Sciatic nerve (tissue), 2 donors: ENCODE measurements at places on chromosomes 5 and 9. TPM values are rescaled to one million over a fixed set of nuclear protein-coding genes. Genes with fewer than 3 reads are reported as not detected.

Gene IL9
- total RNA-seq: not detected

Gene SPINK13
- not detected for total RNA-seq

Gene PCDHGB5
- 16.3 TPM for total RNA-seq

DNA sequence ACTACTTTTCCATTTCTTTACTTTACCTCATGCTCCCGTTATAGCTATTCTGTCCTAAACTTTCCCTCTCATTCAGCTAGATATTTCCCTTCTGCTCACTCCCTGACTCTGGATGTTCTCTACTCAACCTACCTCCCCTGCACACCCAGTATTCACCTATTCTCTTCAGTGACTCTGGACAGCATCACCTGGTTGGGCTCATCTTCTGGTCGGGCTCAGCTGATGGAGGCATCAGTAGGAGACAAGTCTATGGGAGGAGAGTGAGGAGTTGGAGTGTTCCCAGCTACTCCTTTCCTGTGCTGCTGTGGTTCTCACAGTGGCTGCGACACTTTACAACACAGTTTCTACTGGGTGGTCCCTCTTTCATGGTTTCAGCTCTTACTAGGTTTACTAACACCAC, 493.9 kb downstream of the DMAC1 start:
- DNase-seq: no peak

Gene C5orf63
- 8.9 TPM for total RNA-seq

Gene DRD1
- total RNA-seq: 0.89 TPM

DNA sequence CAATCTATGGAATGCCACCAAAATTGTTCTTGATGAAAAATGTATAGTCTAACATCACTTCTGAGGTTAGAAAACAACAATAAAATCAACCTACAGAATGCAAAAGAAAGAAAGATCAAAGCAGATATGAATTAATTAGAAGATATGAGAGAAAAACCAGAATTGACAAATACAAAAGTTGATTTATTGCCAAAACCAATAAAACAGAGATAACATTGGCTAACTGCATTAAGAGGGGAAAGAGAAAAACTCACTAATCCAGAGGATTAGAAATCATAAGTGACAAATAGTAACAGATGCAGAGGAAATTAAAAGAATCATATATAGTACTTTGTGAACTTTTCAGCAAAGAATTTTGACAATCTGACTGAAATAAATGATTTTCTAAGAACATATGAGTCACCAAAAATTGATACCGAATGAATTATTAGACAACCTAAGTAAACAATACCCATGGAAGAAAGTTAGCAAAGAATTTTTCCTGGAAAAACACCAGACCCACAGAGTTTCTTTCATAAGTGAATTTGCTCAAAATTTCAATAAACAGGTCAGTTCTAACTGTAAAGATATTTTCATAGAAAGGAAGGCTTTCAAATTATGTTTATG, 167.7 kb downstream of the AOPEP start:
- DNase-seq: no peak

DNA sequence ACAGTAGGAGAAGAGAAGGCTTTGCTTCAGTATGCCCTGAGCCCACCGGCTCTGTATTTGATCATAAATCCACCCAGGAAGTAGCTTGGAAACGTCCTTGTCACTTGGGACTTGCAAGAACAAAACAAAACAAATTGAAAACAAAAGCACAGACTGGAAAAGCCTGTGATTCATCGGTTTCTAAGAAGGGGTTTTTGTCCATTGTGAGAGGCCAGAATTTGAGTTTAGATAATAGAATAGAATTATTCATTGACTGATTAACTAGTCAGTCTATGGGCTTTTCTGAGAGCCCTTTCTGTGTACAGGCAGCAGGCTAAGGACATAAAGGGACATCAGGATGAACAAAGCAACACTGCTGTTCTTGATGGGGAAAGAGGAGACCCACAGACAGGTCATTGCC, 424.8 kb downstream of the IRX1 start:
- no peak for DNase-seq

GRCh38 chr9:121191235-121191634, 10.4 kb downstream of the RAB14 start:
- no peak for DNase-seq

Gene MYORG
- total RNA-seq: 6.6 TPM

DNA sequence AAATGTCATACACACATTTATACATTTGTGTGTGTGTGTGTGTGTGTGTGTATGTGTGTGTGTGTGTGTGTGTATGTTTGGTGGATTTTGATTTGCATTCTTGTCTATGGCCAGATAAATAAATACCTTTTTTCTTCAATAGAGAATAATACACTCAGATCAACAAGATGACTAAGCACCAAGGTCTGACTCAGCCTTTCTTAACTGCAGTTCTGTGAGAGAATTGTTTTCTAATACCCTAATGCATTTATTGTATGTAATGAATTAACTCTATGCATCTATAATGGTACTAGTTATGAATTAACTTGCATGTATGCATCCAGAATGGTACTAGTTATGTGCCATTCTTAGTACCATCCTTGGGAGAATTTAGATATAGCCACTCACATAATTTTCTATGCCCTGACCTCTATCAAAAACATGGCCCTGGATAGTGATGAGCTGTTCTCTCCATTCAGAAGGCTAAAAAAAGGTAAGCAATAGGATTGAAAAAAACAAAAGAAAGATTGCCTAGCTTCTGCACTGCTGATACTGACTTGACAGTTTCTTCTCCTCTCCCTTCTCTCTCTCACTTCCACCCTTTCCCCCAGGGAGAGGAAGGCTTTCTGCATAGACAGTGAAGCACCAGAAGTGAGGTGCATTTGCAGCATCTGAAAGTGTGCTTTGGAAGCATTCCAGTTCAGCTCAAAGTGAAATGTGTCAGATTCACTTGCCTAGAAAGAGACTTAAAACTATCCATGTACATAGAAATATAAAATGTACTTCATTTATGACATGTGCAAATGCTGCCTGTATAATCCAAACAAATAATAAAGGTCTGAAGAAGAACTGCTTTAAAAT, 55.1 kb upstream of the CCDC112 start:
- DNase-seq: no peak

Gene COL27A1
- total RNA-seq: 42.4 TPM

DNA sequence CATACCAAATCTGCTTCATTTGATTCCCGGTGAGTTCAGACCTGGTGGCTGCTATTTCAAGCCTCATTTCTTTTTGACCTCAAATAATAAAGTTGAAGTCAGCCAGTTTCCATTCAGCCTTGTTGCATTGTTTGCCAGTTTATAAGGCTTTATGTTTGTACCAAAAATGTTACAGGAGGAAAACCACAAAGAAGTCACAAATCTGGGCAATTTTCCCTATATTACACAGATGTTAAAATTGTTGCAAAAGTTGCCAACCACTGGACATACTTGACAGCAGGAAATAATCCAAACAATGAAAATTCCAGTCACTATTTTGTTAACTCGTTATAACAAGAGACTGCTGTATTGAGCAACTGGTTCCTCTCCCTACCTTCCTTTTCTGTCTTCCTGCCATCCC, 1325.0 kb upstream of the DMAC1 start:
- no peak for DNase-seq

DNA sequence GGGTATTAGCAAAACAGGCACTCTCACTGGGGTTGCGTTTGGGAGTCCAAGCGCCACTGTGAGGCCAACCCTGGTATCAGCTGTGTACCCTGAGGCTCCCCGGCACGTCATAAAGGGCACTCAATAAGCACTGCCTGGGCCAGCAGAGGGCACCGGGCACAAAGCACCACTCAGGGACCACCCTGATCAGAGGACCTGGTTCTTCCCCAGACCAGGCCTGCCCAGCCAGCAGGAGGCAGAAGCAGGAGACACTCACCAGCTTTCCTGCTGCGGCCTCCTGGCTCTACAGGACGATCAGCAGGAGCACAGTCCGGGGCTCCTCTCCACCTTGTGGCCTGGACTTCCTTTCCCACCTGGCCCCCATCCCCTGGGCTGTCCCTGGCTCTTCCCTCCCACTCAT, 12.6 kb downstream of the MGAT1 start:
- DNase-seq: no peak

Gene PKD2L2
- total RNA-seq: not detected

DNA sequence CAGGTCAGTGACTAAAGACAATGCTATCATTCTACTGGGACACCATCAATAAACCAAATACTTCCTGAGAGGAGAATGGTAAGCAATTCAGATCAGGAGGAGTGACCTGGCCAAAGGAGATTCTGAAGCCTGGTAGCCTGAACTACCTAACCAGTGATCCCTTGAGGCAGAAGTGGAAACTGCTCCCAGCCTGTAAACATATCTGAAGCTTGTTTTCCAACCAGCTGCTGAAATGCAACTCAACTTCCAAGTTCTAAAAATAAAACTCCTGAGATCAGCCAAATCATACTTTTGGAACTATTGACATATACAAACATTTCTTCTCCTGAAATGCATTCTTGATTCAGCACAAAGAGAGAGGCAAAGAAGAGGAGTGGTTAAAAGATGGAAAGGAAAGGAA, 204.1 kb downstream of the EBF1 start:
- no peak for DNase-seq

DNA sequence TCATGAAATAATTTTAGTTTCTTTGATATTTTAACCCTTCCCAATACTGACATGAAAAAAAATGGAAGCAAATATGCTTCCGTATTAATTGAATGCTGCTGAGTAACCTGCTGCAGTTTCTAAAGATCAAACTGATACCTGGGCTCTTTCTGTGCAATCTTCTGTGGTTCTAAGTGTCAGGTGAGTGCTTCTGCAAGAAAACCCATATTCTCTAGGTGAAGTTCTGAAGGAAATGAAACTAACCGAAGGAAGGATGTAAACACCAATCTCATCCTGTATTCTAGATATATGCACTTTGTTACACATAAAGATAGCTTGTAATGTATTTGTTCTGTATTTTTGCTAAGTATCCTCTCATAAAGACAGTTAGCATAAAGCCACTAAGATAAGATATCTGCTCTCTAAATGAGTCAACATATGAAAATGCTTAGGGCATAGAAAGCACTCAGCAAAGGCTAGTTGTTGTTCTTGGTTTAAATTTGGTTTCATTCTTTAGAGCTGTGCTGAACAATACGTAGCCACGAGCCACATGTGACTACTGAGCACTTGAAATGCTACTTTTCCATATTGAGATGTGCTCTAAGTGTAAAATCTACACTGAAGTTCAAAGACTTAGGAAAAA, 52.0 kb downstream of the ITGA2 start:
- no peak for DNase-seq

- DNase-seq: no peak
These were observed 36.6 kb upstream of the VCAN start for GRCh38 chr5:83434946-83435345.

GRCh38 chr9:129497005-129497812, 123.7 kb downstream of the C9orf50 start:
- peak; percentile 79 for DNase-seq

- DNase-seq: no peak
These were observed 174.2 kb downstream of the OXCT1 start for GRCh38 chr5:41695920-41696582.

Gene TNFSF15
- total RNA-seq: 11.9 TPM

Gene ENTPD2
- total RNA-seq: 24.3 TPM

DNA sequence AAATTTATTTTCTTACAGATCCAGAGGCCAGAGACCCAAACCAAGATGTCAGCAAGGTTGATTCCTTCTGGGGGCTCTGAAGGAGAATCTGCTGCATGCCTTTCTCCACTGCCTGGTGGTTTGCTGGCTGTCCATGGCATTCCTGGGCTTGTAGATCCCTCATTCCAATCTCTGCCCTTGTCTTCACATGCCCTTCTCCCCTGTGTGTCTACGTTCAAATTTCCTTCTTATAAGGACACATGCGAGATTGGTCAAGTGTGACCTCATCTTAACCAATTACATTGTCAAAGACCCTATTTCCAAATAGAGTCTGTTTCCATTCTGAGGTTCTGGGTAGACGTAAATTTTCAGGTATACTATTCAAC, 84.5 kb upstream of the RAI14 start:
- no peak for DNase-seq

- no peak for DNase-seq
These were observed 110.3 kb downstream of the ST8SIA4 start for GRCh38 chr5:100792781-100793180.

DNA sequence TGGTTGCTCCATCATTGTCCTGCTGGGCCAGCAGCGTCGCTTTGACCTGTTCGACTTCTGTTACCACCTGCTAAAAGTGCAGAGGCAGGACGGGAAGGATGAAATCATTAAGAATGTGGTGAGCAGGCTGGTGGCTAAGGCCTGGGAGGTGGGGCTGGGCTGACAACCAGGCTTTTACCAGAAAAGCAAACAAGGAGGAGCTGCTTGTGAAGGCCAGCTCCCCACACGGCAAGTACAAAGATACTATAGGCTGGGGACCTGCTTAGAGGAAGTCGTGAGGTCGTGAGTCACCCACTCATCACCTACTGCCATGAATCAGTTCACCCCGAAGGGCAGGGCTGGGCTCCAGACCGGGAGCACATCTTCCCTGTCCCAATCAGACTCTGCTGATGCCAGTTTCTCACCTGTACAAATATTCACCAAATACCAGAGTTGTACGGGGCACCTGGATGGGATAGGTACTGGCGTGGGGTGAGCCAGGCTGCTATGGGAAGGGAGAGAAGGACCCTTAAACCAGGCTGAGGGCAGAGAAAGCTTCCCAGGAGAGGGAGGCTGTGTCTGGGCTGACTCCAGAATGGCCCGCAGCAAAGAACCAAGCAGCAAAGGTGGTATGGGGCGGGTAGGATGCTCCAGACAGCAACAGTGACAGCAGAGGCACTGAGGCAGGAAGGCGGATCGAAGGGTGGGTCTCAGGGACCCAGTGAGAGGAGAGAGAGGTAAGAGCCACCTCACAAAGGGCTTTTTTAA, 69.3 kb upstream of the NIPAL4 start:
- no peak for DNase-seq

Gene YTHDC2
- total RNA-seq: 32.5 TPM

DNA sequence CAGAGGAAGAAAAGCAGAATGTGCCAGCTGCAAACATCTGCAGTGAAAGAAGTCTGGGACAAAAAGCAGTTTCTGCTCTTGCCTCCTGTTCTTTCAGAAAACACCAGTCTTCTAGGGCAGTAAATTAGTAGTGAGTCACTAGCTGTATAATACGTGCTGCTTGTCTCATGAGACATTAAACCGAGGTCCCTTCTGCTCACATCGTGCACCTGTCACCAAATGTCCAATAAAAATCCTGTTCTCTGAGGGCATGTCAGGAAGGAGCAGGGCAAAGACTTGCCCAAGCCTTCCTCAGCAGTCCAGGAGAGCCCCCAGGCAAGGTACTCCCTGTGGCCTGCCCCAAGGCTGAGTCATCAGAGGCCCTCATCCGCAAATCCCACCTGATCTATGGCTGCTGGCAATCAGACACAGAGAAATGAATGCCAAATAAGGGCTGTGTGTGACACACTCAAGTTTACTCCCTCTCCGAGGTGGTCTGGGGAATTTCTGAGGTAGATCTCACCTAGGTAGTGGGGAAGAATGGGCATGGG, 255.3 kb upstream of the SMARCA2 start:
- no peak for DNase-seq

GRCh38 chr5:23103566-23103965, 250.4 kb upstream of the CDH12 start:
- no peak for DNase-seq

Gene FRMD3
- total RNA-seq: 38.1 TPM

GRCh38 chr9:106784076-106784475, 78.9 kb upstream of the ZNF462 start:
- DNase-seq: no peak

GRCh38 chr9:35700942-35701341, 11.2 kb upstream of the TPM2 start:
- DNase-seq: no peak

Gene PPP2R2B
- 54.1 TPM for total RNA-seq

Gene CSNK1G3
- total RNA-seq: 64.6 TPM

- peak; percentile 48 for DNase-seq
These were observed 65.3 kb downstream of the ARHGEF37 start for GRCh38 chr5:149646564-149646963.

Gene BASP1
- total RNA-seq: 26.8 TPM

GRCh38 chr9:128940271-128940921, 7.0 kb downstream of the DOLK start:
- DNase-seq: no peak

GRCh38 chr5:154528005-154528594, 50.1 kb upstream of the HAND1 start:
- DNase-seq: no peak
